AG09319 (cell line): ENCODE measurements at places on chromosomes 4 and X.

DNA sequence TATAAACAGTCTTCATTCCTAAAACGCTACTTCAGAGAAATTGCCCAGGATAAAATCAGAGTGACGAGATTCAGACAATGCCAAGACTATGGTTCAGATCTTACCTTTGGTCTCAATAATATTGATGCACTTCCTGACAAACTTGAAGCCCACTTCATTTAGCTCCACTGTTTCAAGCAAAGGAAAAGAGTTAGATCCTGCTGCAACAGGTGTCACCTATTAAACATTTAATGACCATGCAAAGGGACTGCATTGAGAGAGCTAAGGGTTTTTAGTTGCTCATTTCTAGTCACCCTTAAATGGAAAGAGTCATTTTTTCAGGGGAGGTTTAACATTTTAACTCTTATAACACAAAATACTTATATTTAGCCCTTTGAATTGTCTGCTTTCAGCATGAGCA, 239.5 kb downstream of the OPHN1 start:
- no peak for DNase-seq

DNA sequence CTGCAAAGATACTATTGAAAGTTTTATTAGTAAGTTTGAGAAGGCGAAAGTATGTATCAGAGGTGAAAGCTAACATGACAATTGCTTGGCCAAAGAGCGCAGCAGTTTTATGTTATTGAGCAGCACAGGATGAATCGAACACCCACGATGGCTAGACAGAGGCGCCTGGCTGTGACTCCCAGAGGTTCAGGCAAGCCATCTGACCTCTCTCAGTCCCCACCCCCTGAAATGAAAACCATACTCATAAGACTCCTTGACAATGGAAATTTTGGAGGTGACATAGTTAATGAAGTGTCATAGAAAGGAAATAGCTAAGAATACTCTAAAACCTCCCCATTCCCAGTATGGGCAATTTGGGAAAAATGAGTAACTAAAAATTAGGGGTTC, 70.6 kb downstream of the MGST2 start:
- no peak for DNase-seq

DNA sequence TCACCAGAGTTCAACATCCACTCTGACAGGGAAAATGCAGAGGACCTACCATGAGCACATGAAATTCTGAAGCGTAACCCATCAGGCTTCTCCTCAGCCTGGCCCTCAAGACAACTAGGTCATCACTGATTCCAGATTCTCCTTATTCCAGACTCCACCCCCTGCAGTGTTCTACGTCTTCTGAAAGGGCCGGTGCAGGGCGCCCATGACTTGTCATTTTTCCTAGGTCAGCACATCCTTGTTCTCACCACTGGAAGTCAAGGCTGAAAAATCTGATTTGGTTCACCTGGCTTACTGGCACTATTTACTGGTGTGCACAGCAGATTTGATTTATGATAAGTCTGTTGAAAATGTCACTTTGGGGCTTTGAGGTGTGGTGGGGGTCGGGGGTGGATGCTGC, 140.9 kb upstream of the KLF3 start:
- DNase-seq: no peak

DNA sequence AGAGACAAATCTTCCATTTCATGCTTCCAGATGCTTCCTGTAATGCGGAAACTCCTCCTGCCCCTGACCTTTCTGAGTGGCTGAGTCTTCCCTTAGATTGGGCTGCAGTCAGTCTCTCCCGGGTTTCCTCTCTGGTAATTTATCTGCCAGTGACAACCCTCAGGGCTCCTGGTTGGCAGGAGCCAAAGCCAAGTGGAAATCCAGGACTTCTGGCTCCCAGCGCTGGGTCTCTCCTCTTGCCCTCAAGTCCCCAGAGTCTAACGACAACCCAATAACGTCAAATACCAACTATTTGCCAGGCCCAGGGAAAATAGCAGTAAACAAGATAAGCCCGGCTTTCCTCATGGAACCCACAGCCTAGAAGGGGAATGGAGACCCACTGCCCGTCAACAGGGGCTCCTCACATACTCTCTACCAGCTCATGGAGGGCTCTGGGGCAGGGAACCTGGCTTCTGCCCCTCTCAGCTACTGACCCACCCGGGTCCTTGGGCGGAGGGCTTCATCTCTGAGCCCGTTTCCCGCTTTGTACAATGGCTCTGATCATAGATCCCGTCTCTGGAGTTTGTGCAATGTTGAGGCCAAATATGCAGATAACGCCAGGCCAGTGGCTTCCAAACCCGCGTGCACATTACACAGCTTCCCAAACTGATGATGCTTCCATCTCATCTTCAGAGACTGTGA, 1.1 kb upstream of the TBC1D14 start:
- DNase-seq: no peak

- DNase-seq: no peak
Measured at GRCh38 chrX:17053502-17053901, 107.0 kb downstream of the REPS2 start.

DNA sequence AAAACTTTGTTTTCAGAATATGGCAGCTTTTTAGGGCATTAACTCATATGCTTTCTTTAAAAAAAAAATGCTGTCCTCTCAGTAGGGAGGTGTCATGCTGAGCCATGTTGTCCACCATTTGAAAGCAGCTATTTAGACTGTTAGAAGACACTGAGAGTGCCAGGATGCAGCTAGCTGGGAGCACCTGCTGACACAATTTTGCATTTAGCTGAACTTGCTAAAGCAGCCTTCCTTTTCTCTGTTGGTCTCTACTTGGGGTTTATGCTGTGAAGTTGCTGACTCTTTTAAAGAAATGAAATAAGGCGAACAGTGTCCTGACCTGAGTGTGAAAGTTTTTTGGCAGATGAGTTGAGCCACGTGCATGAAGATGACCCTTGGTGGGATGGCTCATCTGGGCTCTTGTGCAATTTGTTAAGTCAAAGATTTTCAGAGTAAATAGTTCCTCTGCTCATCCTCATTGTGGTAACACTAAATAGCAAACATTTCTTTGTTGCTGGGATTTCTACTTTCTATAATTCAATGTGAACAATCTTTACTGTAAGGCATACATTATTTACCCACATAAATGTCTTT, 64.5 kb downstream of the CDS1 start:
- no peak for DNase-seq

DNA sequence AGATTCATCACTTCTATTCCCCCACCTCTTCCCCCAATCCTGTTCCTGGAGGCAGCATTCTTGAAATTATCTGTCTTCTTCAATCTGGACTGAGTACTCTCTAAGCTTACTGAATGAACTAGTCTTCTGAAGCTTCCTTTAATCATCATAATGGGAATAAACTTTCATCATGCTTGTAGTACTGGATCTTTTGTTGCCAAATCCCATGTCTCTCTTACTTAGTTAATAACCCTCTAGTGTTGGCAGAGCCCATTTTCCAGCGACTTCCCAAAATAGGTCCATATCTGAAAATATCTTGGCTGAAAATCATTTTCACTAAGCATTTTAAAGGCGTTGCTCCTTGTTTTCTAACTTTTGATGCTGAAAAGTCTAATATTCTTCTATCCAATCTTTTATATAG, 39.6 kb downstream of the RPS6KA3 start:
- no peak for DNase-seq

DNA sequence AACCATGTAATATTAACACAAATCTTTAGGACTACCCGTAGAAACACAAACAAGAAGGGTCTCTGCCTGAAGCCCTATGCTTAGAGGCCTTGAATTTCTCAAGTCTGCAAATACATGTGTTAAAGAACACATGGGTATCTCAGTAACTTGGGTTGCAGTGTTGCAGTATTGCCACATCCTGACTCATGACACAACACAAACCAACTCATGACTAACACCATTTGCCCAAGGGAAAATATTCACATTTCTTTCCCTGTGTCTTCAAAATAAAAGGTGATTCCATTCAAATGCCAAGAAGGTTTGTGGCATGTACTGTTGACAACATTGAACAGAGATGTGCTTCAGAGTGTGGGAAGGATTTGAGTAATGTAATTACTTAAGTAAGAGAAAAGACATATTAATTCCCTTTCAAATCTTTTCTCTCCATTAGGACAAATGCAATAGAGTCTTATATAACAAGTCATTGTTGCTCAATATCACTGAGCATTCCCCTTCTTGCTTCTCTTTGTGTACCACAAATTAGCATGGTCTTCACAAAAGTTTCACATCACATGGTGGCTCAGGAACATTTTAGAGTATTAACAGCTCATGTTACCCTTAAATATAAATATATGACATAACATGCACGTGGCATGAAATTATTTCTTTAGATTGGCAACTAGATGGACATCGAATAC, 487.1 kb downstream of the STPG2 start:
- no peak for DNase-seq
